ENCODE measurements at places on chromosomes 1 and 21.

DNA sequence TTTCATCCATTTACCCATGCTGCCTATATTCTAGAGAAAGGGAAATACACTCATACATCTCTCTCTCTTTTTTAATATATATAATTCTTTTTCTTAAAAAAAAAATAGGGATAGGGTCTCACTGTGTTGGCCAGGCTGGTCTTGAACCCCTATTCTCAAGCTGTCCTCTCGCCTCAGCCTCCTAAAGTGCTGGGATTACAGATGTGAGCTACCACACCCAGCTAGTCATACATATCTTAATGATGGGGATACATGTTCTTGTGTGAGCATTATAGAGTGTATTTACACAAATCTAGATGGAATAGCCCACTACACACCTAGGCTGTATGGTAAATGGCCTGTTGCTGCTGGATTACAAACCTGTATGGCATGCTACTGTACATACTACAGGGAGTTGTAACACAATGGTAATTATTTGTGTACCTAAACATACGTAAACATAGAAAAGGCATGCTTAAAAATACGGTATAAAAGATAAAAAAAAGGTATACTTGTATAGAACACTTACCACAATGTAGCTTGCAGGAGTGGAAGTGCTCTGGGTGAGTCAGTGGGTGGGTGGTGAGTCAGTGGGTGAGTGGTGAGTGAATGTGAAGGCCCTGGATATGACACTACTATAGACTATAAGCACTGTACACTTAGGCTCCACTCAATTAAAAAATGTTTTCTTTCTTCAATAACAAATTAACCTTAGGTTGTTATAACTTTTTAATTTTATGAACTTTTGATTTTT, 72.9 kb downstream of the IVNS1ABP start:
- DNase-seq, result no peak

GRCh38 chr1:228374711-228375577, 31.7 kb downstream of the TRIM11 start:
- DNase-seq, result no peak

- DNase-seq, result no peak
Measured at GRCh38 chr1:197327776-197328364, 59.8 kb downstream of the CRB1 start.

- no peak for DNase-seq
Measured at GRCh38 chr1:209012443-209013196, 570.9 kb upstream of the CAMK1G start.

DNA sequence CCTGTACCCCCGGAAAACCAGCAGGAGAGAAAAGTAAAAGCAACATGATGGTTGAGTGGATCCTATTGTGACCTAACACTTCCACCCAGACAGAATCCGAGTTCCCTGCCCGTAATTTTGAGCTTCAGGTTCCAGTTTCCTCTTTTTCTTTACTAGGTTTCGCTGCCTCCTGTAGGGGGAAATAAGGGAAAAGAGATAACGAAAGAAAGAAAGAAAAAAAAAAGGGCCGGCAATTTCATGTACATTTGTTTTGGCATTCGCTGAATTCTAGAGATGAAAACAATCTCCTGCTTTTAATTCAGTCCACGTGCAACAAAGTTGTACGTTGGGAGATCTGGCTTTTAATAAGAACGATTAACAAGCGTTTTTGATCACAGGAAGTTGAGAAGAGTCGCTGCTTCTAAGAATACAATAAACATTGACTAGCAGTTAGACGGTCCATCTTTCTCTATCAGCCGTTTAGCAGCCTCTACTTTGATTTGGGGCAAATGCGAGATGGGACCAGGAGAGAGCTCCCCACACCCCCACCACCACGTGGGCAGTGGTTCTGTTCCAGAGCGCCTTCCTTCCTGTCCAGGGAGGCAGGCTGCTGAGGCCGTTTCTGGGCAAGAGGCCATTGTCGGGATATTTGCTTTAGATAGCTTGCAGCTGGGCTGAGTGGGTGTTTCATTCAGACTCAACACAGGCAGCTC, 155.9 kb upstream of the RUNX1 start:
- no peak for DNase-seq

- DNase-seq, result no peak
Measured at GRCh38 chr1:40583980-40584379, 52.5 kb downstream of the ZNF684 start.

GRCh38 chr1:162151900-162152829, 82.7 kb downstream of the NOS1AP start:
- no peak for DNase-seq

- no peak for DNase-seq
Measured at GRCh38 chr1:160576884-160577283, 2.4 kb downstream of the CD84 start.

DNA sequence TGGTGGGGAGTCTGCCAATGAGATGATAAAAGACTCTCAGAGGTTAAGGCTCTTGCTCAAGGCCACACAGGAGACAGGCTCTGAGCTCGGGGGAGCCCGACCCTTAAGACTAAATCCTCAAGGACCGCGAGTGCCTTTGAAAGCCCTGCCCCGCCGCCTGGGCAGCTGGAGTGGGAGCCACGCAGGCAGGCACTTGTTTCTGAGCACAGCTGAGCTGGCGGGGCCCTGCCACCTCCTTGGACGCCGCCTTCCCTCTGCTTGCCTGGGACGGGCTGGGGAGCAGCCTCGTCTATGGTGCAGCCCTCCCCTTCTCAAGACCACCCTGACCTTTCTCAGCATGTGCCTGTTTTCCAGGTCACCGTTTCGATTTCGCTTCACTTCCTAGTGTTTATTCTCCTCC, 169.3 kb downstream of the CAMTA1 start:
- no peak for DNase-seq

DNA sequence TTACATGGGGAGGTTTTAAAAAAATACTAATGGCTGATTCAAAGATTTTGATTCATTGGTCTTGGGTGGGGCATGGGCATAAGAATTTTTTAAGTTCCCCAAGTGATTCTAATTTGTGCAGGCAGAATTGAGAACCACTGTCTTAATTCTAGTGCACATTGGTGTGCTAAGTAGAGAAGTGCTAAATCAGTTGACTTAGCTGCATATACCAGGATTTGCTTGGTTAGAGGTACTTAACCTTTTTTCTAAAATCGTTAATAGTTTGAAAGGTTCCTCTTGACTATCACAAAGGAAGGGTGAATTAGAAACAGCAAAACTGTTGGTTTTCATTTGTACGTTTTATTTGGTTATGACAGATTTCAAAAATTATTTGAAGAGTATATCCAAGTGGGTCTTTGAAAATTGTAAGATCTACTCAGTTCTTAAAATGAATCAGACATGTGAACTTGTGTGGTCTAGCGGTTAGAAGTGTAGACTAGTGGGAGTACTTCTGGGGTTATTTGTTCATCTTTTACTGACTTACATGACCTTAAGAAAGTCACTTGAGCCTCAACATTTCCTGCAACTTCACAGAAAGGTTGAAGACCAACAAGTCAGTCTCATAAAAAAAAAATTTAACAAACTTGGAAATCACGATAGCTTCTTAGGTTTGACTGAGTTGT, 66.7 kb downstream of the RPAP2 start:
- DNase-seq, result no peak

DNA sequence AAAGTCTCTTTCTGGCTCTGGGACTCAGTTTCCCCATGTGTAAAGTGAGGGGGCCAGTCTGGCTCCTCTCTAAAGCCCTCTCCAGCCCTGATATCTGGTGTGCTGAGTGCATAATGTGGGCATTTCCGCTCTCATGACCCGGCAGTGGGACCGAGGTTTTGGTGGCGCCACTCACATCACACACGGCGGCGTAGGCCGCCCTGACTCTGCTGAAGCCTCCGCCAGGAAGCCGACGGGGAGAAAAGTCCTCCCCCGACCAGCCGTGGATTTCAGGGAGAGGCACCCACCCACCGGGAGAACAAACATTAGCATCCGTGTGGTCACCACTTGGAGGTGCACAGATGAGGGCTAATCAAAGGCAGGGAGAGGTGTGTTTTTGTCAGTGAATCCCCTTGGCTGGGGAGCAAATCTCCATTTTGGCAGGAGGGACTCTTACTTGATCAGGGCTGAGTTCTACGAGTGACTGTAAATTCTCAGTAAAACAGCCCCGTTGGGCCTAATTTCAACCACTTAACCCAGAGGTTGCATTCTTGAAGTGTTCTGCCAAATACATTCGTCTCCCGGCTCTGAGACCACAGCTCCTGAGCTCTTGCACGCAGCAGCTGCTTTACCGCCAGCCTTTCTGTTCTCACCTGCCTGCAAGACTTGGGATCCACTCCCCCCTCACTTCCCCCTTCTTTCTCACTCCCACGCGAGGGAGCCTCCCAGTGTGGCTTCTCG, 118.2 kb downstream of the FOXD2 start:
- no peak for DNase-seq

DNA sequence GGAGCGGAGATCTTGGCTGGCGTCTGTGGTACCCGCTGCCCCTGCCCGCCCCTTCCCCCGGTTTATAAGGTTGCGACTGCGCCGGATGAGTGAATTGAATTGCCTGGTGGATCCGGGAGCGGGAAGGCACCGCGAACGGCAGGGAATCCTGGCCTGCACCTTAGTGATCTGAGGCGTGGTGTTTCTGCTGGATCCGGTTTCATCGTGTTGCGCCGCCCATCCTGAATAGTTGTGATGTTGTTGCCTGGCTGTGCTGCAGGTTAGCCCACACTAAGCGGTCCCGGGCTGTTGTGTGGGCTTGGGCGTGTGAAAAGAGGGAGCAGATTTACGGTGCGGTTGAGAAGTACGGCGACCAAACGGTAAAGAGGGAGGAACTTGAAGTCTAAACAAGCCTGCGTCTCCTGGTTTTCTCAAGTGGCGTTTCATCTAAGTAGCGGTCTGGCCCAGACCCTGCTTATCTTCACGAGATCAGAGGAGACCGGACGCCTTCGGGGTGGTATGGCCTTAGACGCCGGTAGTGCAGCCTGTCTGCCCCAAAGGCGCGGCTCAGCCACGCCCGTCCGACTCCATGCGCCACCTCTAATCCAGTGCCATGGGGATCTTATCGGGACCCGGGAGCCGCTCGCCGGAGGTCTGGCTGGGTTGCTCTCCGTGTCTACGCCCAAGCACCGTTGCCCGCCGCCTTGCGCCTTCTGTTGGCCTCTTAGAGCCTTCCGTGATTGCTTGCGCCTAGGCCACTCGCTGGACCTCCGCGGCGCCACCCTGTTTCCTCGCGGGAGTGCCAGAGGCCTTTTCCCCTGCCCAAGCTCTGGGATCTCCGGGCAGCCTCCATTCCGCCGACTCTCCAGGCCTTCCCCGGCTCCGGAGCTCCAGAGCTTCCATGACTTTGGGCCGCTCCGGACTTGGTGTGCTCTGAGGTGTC, 87.5 kb upstream of the RHOU start:
- no peak for DNase-seq

DNA sequence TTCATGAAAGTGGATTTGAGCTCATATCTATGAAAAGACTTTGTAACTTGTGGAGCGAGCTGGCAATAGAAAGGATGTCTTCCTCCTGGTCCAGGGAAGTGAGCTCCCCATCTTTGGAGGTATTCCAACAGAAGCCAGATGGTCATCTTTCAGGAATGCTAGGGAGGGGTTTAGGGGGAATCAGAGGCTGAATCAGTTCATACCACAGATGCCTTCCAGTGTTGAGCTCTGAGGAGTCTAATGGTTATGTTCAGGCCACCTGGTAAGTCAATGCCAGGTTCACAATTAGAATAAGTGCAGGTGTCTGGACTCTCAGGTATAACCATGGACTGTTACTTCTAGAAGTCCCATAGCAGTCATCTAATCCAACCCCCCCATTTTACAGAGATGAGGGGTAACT, 119.1 kb downstream of the ACTL8 start:
- DNase-seq, result no peak

- DNase-seq, result no peak
Measured at GRCh38 chr1:23019863-23020625, 776 bp downstream of the KDM1A start.
